ENCODE measurements at places on chromosomes 6 and 20. TPM values are rescaled to one million over a fixed set of nuclear protein-coding genes. Genes with fewer than 3 reads are reported as not detected.

HLA-DQB1 gene
- not detected for total RNA-seq

GPLD1 gene
- total RNA-seq = not detected

- DNase-seq = no peak
These were observed 28.9 kb upstream of the SMIM29 start for GRCh38 chr6:34277763-34278112.

DNA sequence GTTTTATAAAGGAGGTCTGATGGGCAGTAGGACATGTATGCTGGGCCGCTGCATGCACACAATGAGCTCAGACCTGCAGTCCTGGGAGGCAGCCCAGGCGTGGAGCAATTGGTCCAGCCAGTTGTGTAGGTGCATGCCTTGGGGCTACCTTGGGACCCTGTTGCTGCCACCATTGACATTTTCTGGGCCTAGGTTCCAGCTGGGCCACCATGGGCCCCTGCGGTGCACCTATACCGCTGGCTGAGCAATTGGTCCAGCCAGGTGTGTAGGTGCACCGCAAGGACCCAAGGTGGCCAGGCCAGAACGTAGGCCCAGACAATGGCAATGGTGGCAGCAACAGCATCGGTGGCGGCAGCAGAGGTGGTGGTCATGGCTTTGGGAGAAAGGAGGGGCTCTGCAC lies 143.9 kb downstream of the PXDC1 start:
- no peak for DNase-seq

GRCh38 chr6:111592726-111593511 lies 12.8 kb downstream of the TRAF3IP2 start:
- no peak for DNase-seq

HDGFL1 gene
- not detected for total RNA-seq

GRCh38 chr6:51299621-51300380 lies 481.1 kb downstream of the TFAP2B start:
- DNase-seq = no peak

SEL1L2 gene
- total RNA-seq = not detected

BMP5 gene
- not detected for total RNA-seq

DNA sequence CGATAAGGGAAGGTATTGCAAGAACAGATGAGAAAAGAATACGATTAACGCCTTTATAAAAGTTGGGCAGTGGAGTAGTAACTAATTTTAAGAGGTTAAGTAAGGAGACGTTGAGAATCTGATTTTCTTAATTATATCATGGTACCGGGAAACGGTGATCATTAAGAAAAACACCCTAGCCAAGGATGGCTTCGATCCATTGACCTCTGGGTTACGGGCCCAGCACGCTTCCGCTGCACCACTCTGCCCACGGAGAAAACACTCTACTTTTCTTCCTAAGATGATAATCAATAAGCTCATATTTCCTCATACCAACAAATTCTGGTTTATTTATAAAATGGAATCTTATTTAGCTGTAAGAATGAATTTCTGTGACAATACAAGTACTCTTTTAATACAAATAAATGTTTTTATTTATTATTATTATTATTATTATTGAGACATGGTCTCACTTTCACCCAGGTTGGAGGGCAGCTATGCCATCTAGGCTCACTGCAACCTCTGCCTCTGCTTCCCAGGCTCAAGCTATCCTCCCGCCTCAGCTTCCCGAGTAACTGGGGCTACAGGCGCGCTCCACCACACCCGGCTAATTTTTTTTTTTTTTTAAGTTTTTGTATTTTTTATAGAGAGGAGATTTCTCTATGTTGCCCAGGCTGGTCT lies 8.3 kb downstream of the POM121L2 start:
- no peak for DNase-seq

DNA sequence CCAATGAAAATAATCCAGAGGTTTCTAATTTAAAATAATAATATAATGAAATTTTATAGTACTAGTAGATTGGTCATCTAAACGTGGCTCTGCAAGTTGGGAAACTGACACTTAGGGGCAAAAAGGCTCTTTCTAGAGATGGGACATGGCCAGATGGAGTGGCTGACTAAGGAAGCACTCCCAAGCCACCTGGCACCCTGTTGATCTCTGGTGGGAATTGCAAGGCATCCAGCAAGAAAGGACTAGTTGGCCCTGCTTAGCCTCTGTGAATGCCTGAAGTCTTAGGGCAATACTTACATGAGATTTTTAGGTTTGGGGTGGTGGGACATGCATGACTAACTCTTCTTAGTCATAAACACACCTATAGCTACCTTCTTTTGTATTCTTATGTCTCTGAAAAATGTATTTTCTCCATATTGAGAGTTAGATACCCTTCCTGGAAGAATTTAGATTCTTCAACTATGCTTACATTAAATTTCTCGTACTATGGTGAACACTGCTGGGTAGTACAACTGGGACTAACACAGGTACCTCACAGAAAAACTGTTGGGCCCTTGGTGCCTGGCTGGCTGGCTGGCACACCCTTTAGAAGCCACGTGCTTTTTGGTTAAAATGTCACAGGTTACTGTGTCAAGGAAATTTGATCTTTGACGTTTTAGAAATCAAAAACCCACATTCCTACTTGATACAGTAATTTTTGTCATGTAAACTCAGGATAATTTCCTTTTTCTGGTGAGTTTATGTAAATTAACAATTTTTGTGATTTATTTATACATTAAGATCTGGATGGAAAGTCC lies 25.0 kb upstream of the SH3BGRL2 start:
- no peak for DNase-seq

RHAG gene
- not detected for total RNA-seq

DNA sequence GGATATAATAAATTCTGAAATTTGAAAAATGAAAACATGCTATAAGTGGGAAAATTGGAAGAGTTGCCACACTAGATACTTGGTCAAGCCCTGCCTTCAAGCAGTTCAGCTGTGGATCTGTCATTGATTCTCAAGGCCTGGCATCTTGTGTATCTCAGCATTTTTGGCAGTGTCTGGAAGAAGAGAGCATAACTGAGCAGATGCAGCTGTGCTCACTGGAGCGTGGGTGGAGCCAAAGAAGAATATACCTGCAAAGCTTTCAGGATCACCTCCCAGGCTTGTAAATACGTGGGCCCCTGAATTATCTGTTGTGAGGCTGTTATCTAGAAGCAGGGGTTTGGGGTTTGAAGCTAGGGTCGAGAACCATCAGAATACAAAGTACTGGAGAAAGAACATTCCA lies 31.3 kb upstream of the CHD6 start:
- no peak for DNase-seq

DNA sequence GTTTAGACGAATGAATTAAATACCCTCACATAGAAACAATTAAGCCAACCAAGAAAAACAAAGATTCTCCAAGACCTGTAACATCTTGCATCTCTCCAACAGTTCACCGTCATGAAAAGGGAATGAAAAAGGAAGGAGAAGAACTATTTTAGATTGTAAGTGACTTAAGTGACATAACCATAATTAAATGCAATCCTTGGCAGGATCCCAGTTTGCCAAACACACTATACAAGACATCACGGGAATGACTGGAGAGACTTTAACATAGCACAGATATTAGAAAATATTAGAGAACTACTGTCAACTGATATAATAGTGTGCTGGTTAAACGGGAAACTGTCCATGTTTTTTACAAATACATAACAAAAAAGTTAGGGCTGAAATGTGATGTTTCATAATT lies 22.2 kb downstream of the EPB41L2 start:
- no peak for DNase-seq

Data from pulmonary artery endothelial cell (primary cell).